ENCODE measurements at places on chromosomes 7 and 10.

DNA sequence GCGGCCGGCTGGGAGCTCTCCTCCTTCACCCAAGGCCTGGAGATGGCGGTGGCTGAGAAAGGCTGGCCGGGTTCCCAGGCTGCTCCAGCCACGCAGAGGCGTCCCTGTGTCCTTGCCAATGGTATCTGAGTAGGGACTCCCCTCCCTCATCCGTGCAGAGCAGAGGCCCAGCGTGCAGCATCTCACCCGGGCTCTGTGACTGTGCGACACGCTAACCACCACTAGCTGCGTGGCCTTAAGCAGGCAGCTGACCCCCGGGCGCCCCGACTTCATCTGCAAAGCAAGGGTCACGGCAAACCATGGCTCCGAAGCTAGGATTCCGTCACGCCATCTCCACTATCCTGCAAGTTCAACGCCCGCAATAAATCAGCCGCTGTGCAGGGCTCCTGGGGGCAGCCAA, 47.2 kb upstream of the TNRC18 start:
- DNase-seq: no peak

DNA sequence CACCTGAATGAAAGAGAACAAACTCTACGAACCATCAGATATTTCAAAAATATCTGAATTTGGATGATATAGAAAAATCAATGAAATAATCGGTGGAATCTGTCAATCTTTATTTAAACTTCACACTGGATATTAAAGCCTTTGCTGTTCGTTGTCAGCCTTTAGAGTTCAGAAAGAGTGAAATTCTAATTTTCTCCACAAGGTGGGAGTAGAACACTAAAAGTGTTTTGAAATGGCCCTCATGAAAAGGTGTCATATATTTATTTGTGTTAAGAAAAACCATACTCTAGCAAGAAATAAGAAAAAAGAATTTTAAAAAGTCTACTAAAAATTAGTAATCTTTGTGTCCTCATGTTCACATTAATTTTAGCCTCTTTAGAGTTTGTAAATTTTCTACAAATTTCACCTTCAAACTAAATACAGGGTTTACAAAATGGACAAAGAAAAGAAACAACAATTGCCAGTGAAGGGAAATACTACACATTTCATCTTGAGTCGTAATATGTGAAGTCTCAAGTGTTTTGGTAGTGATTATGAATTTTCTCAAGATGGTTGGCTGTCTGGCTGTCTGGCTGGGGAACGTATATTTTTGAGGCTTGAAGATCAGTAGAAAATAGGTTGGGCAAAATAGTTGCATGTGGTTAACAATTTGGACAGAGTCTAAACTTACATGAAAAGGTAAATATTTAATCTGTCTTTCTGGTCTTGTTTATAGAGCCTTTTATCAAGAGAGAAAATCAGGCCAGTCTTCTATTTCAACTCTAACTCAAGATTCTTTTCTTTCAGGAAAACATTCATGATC, 43.7 kb downstream of the DNAJB9 start:
- peak; percentile 35 for DNase-seq

DNA sequence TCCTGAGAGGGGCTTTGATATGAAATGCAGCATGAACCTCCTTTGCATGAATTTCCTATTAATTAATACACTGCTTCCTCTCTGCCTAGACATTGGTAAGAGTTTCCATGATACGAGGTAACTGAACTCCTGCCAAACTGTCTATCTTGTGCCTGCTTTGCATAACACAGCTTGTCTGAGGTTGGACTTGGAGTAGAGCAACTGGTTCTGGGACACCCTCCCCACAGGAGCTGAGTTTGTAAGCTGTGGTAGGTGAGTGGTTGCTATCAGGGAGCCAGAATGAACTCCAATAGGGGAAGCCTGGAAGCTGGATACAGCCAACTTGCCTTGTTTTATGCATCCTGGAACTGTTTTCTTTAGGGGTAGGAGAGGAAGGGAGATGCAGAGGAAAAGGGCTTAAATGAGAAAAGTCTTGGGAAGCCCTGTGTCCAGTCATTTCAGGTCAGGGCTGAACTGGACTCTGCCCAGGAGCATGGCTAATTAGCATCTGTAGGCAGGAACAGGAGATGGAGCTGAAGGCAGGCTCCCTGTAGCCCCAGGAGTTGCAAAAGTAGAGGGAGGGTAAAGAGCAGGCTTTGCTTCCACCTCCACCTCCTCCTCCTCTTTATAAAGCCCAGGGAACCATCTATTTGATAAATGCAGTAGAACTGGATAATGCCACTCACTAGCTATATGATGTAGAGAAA, 73.2 kb upstream of the GPR158 start:
- DNase-seq: no peak

DNA sequence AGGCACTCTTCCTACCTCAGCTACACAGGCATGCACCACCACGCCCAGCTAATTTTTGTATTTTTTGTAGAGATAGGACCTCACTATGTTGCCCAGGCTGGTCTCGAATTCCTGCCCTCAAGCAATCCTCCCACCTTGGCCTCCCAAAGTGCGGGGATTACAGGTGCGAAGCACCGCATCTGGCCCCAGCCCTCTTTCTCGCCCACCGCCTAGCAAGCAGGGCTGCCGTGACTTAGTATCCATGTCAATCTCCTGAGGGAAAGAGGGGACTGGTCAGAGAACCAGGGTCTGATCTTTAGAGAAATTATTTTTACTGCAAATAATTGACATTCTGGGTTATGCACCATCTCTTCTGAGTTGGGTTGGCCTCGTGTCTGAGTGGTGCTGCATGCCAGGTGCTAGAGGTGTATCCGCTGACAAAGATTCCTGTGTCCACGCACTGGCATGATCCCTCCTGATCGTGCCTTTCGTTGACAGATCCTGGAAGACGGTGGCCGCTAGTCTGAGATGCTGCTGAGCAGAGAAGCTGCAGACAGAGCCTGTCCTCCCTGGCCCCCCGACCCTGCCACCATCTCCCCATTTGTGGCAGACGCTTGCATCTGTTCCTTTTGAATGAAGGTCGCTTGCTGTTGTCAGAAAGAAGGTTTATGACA, 22.7 kb downstream of the WIPI2 start:
- DNase-seq: no peak

DNA sequence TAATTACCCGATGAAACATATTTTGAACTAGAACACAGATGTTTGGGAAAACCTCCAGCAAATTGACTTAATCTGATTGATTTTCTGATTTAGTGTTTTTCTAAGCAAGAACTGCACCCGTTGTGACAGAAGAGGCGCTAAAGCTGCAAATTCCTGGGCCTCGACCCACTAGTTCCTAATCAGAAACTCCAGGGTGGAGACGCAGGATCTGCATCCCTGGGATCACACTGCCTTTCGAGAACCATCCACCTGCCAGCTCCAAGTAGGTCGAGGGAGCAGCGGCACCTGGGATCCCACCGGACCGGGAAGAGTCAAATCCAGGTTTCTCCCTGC, 136.8 kb upstream of the CDCA7L start:
- no peak for DNase-seq

GRCh38 chr7:51029701-51030191, 247.1 kb upstream of the GRB10 start:
- DNase-seq: no peak

GRCh38 chr10:70054902-70055301, 2.3 kb downstream of the MACROH2A2 start:
- peak; percentile 4 for DNase-seq

GRCh38 chr10:128751284-128751683, 625.1 kb upstream of the MKI67 start:
- DNase-seq: no peak

DNA sequence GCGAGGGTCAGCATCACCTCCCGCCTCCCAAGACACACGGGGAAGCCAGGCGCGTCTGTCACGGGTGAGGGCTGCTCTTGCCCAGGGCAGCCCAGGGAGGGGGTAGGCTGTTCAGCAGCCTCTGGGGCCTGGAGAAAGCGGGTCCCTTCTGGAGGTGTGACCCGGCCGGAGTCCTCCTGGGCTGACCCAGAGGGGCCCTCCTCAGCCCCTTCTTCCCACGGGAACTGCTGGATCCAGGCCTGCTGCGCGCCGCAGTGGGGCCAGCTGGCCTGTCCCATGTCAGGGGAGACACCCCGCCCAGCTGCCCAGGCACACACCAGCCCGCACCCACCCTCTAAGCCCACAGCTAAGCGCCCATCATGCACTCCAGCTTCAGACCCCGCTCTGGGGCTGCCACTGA, 41.8 kb downstream of the INSIG1 start:
- DNase-seq: no peak

DNA sequence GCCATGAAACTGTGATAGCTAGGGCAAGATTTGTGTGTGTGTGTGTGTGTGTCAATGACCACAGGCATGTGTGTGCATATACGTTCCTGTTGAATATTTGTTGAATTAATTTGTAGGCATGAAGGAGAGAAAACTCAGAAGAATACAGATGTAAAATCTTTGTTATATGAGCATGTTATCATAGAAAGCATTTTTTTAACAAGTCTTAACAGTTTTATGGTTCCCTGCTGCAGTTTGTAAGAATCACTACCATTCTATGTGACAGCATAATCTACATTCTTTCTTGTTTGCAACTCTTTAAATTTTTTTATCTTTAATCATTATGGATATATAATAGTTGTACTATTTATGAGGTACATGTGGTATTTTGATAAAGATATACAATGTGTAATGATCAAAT, 130.3 kb downstream of the CD36 start:
- DNase-seq: no peak

DNA sequence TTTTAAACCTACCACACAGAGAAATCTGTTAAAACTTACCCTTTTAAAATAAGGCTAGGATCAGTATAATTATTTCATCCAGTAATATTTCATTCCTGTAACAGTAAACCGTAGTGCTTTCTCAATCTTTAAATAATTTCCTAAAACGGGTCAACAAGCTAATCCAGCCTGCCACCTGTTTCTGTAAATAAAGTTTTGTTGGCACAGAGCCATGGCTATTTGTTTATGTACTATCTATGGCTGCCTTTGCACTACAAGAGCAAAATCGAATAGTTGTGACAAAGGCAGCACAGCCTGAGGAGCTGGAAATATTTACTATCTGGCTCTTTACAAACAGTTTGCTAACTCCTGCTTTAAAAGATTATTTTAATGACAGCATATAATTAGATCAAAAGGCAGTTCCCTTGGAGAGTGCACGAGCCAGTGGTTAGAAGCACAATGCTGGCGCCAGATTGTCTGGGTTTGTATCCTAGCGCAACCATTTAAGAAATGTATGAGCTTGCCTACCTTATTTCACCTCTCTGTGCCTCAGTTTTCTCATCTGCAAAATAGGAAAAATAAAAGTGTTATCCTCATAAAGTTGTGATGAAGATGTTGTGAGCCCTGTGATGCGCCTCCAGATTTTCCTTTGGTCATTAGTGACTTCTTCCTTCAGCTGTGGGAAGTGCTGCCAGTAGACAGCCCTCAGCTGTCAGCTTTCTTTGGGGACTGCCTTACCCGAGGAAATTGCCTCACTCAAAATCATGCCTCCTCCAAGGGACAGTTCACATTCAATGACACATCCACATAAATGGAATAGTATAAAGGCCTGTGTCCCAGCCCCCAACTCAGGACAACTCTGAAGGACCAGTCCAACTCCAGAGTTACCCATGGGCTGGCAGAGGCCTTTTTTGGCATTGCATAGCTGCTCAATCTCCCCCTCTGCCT, 11.8 kb upstream of the MIOS start:
- peak; percentile 91 for DNase-seq

DNA sequence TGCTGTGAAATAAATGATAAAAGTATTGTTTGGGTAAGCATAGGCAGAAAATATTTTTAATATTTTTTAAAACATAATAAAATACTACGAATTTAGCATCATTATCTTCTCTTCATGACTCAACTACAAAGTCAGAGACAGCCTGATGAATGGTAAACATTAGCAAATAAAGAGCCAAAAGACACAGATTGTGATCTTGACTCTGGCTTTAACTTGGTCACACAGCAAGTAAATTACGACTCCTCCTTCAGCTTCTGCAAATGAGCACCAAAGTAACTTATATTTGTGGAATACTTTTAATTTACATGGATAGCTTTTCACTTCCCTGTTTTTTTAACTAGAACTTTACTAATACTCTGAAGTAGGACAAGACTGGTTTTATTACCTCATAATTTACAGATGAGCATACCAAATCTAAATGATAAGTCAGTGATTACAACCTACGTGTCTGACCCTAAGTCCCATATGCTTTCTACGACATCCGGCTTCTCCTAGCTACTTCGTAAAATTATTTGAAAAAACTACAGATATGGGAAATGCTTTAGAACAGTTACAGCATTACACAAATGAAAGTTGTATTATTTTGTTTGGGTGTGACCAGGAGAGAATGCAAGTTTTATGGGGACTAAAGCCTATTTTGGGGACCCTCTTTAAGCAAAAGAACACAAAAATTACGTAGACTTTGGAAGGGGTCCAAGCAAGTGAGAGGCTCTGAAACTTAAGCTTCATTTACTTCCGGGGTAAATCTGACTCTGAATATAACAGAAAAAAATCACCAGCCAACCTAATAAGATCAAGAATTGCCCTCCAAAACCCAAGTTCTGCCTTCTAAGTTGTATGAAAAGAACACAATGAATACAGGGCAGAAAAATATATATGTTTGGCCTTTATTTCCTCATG, 133.8 kb downstream of the CPEB3 start:
- no peak for DNase-seq

- DNase-seq: no peak
Measured at GRCh38 chr7:47681249-47681810, 99.4 kb upstream of the TNS3 start.

GRCh38 chr10:129730993-129731325, 233.1 kb downstream of the EBF3 start:
- DNase-seq: no peak

DNA sequence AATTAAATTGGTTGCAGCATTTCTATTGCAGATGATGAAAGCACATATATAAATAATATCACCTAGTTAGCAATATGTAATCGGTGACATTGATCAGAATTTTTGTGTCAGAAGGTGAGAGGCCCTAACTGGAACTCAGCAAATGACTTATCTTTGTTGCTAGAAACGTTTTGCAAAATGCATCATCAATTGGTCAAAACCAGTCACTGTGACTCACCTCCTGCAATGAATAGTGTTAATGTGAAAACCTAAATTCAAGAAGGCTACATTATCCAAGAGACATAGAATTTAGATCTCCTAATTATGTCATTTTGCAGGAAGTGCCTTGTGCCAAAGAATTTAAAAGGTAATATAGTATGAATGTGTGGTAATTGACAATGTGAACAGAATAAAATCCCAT, 9.8 kb upstream of the PNLIPRP3 start:
- DNase-seq: no peak

- DNase-seq: peak; percentile 69
Measured at GRCh38 chr7:140062528-140063299, at the start of gene PARP12. Gene PARP12 (minus strand): TSS chr7:140062951. CDS start chr7:140062847, 104 bp downstream.

- DNase-seq: no peak
Measured at GRCh38 chr10:22634093-22634492, 80.3 kb downstream of the PIP4K2A start.
